CD4-positive, alpha-beta T cell treated with Interleukin-17A for 4 hours (primary cell): ENCODE measurements at places on chromosomes 5 and 9.
A peak's percentile ranks its signal among the peaks of the same experiment; 100 is the strongest.

- DNase-seq, result no peak
Observed at GRCh38 chr5:26666371-26666770, 372.0 kb downstream of the CDH9 start.

DNA sequence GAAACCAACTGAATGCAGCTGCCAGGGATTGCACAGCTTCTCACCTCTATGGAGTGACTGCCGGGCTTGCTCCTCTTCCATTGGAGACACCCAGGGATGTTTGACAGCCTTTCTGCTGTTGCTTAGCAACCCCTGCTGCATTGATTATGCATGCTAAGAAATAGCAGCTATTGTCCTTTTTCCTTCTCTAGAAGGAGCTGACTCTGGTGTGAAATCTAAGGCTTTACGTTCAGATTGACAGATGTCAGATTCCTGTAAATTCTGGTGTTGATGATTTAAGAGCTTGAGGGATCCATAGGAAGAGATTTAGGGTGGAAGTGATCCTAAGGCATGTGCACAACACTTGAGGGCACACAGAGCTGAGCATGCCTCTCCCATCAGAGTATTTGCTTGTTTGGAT, 267.7 kb downstream of the NTRK2 start:
- DNase-seq, result no peak

DNA sequence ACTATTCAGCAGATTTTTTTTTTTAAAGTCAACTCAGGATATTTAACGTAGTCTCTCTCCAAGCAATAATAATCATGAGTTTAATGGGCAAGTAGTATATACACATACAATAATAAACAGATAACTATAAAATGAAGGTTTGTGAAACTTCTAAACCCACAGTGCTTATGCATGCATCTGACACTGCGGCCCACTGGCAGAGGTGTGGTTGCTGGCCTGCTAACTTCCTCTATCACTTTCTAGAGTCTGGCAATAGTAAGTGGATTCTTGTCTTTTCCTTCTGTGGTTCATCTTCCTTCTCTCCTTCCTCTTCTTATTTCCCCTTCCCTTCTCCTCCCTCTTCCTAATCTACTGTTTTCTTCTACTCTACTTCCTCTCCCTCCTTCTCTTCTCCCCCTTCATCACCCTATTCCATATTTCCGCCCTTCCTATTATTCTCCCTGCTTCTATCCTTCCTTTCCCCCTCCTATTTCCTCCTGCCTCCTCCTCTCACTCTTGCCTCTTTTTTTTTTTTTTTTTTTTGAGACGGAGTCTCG, 18.6 kb upstream of the AGXT2 start:
- DNase-seq, result no peak

DNA sequence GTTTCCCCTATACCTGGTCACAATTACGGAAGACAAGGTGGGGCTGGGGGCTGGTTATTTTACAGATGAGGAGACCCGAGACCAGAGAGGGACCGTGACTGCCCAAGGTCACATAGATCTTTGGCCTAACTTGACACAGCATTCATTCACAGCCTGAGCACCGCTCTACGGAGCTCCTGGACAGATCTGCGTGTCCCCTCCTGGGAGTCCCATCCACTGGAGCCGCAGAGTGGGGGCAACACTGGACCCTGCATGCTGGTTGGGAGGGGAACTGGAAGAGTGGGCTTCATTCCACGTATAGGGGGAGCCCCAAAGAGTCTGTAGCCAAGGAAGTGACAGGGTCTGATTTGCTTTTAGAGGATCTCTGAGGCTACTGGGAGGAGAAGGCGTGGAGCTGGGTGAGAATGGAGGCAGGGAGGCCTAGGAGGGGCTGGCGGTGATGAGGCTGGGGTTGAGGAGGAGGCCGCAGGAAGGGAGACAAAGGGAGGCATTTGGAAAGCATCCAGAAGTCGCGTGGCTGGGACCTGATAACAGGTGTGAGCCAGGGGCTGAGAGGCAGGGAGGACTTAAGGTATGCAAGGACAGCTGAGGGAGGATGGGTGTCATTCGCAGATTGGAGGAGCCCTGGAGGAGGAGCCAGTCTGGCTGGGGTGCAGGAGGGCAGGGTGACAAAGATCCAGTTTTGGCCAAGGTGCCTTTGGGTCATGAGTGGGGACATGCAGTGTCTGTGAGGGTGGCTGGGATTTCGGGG, 64.3 kb upstream of the IER5L start:
- peak; percentile 4 for DNase-seq

DNA sequence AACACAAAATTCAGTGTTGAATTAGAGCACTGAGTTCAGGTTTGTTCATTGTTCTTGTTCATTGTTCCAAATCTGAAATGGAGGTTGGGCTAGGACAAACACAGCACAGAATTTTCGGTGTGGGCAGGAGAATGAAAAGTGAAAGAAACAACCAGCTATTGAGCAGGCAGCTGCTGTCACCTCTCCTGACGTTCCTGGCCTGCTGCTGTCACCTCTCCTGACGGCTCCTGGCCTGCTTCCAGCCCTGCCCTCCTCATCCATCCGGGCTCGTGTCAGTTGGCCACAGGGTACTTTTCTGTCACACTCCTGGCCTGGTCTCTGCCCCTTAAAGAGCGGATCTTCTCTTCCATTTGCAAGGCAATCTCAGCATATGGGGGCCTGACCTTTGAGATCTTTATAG, 45.2 kb upstream of the CKMT2 start:
- no peak for DNase-seq

- no peak for DNase-seq
Observed at GRCh38 chr5:13591621-13592020, 352.9 kb downstream of the DNAH5 start.

DNA sequence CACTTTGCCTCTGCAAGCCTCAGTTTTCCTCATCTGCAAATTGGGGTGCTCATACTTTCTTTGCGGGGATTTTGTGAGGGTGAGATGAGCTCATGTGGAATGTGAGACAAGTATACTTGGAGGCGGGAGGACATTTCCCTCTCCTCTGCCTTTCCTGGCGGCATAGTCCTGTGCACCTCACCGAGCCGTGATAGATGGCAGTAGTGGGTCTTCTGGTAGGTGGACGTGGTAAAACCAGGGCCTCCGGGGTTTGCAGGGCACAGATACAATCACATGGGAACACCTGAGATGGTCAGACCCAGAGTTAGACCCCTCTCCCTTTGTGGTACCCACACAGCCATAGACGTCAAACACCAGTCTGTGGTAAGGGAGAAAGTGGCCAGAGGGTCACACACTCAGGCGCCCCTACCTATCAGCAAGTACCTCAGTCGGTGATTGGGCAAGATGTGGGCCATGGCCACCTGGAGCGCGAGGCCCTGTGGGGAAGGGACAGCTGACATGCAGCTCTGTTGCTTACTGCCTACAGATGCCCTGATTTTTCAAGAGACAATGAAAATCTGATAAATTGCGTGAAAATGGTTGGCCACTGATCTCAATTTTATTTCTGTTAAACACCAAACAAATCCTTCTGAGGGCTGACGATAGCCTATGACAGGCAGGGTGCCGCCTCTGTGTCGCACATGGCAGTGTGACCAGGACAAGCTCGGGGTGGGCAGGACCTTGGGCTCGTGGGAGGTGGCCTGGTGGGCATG, 9.9 kb downstream of the ERGIC1 start:
- no peak for DNase-seq

DNA sequence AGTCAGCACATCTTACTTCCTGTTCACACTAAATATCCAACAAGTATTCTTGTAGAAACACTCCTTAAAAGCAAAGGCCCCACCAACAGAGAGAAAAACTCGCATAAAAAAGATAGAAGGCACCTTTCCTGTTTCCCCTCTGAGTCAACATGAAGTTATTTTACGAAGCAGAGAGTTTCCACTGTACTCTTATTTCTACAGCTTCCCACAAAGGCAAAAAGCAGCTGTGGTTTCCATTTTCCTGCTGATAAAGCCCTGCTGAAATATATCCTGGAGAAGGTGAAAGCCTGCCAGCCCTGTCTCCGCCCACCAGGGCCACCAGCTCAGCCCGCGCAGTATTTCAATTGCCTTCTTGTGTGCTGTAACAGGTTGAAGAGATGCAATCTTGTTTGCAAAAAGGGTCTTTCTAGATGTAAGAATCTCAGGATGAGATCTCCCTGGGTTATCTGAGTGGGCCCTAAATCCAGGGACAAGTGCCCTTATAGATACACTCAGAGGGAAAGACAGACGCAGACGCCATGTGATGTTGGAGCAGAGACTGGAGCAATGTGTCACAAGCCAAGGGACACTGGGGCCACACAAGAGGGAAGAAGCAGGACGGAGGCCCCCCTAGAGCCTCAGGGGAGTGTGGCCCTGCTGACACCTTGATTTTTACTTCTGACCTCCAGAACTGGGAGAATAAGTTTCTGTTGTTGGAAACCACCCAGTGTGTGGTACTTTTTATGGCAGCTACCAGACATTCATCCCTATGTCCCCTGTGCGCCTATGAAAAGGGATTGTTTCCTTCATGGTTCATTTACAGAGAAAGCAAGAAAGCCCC, 19.9 kb downstream of the SEMA4D start:
- DNase-seq, result peak; percentile 81

GRCh38 chr5:179168664-179169063, 108.5 kb downstream of the ZNF354C start:
- DNase-seq, result no peak

DNA sequence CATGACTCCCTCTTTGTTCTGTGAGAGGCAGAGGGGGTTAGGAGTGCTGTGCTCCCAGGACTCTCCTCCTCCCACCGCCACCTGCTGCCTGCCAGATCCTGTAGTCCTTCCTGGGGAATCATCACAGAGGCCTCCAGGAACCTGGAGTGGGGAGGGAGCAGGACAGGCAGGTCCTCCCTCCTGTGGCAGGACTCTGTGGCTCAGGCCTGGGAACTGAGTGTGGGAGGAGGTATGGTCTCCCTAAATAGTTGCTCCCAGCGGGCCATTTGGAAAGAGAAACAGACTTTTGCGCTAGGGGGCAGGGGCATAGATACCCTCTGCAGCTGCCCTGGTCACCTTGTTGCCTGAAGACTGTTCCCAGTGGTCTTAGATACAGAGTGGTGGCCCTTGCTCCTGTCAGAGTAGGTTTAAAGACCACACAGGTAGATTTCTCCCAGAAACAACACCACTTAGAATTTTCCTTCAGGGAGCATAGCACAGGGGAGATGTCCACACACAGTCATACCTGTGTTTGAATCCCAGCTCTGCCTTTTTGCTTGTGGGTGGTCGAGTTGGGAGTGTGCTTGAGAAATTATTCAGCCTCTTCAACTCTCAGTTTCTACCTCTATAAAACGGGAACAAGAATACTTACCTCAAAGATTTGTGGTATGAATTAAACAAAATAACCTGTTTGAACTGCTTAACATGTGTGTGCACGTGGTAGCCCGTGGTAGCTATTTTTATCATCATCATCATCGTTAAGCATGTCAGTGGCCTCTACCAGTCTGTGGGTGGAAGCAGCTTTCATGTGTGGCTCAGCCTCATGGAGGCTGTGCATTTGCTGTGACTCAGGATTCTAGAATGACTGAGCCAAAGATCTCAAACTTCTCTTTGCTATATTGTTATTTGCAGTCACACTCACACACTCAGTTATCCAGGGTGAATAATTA, 55.8 kb downstream of the SLC22A5 start:
- DNase-seq, result peak; percentile 77

GRCh38 chr9:87853302-87853701, 29.4 kb upstream of the SPATA31E1 start:
- DNase-seq, result no peak

GRCh38 chr5:93017376-93017775, 563.6 kb downstream of the NR2F1-AS1 start:
- DNase-seq, result no peak

GRCh38 chr9:33690143-33690933, 105.0 kb upstream of the PRSS3 start:
- no peak for DNase-seq

GRCh38 chr5:15554542-15554941, 54.6 kb downstream of the FBXL7 start:
- no peak for DNase-seq

DNA sequence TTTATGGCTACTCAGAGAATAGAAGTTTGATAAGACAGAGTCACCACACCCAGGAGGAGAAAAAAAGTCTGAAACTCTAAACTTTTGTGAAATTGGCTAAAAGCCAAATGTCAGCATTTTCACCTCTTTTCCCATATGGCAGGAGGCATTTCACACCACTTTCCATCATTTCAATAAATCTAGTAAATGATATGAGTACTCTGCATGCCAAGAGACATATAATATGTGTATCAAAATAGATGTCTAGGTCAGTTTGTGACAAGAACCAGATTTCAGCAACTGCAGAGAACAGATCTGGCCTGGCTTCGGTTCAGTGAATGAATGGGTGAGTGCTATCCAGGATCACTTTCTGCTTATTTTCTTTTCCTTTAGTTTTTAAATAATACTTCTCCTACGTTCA, 470.8 kb downstream of the ENC1 start:
- no peak for DNase-seq

DNA sequence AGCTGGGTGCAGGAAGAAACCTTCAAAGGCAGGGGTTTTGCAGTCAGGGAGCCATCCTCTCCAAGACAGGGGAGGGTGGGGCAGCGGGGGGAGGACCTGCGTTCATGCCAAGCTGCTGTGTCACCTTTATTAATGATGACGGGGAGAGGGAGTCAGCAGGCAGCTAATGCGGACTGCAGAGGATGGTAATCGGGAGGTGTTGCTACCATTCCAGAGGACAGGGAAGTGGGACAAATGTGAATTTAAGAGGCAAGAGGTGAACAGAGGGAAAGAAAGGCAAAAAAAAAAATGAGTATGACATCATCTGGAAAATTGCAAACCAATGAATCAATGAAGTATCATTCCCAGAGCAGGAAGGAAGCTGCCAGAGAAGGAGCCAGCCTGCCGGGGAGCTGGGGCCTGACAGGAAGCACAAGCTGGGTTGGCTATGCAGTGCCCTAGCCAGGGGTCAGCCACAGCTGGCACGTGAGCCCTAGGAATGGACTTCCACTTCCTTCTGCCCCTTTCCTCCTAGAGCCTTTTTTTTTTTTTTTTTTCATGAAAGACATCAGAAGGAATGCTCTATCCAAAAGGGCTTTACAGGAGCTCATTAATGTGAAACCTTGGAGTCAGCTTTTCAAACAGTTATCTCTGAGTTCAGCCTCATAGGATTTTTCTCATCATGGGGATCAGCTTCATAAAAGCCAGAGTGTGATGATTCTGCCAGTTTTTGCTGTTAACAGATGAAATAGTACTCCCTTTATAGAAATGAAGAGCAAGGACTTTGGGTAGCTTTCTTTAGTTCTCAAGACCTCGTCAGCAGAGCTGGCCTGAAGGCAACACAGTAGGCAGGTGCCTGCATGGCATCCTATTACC, 9.2 kb downstream of the INSYN2B start:
- DNase-seq, result no peak

DNA sequence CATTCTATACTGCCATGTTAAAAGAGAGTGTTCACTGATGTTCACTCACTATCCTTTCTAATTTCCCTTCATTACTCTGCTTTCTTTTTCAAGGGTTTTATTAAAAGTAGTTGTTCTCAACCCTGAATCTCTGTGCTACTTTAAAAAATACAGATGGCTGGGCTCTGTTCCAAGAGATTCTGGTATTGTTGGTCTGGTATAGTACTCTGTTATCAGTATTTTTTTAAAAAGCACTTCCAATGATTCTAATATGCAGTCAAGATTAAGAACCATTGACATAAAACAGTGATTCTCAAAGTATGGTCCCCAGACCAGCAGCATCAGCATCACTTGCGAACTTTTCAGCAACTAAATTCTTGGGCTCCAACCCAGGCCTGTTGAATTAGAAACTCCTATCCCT, 77.0 kb upstream of the STARD4 start:
- DNase-seq, result no peak
